Sciatic nerve (tissue), 2 donors: ENCODE measurements at places on chromosomes 7 and 10. TPM values are rescaled to one million over a fixed set of nuclear protein-coding genes. Genes with fewer than 3 reads are reported as not detected.

Gene SLC26A5
- 0.71 TPM for total RNA-seq

Gene PPP2R2D
- 30.1 TPM for total RNA-seq

Gene FZD1
- 120 TPM for total RNA-seq

Gene MAGI2
- 51.3 TPM for total RNA-seq

Gene XRCC2
- total RNA-seq: 0.58 TPM

Gene PAX4
- not detected for total RNA-seq

Gene HOXA5
- 20.1 TPM for total RNA-seq

Gene GJD4
- not detected for total RNA-seq

Gene ADAMTS14
- total RNA-seq: 3.1 TPM

Gene ELFN1
- total RNA-seq: 2.4 TPM

Gene PTF1A
- not detected for total RNA-seq

Gene ZNF783
- 32.1 TPM for total RNA-seq

Gene ADO
- 35.1 TPM for total RNA-seq

Gene TAF3
- total RNA-seq: 13.7 TPM

Gene PIK3AP1
- 13.8 TPM for total RNA-seq

Gene NUTM2A
- total RNA-seq: 0.89 TPM

Gene RNF148
- total RNA-seq: 2.0 TPM

Gene LIPJ
- 0.13 TPM for total RNA-seq

Gene SH2D4B
- total RNA-seq: 0.18 TPM
